Left renal cortex interstitium (tissue), 4 donors: ENCODE measurements at places on chromosomes 7 and 10.
A peak's percentile ranks its signal among the peaks of the same experiment; 100 is the strongest.

GRCh38 chr7:81075150-81075549 is 156.3 kb upstream of the SEMA3C start:
- no peak for DNase-seq

DNA sequence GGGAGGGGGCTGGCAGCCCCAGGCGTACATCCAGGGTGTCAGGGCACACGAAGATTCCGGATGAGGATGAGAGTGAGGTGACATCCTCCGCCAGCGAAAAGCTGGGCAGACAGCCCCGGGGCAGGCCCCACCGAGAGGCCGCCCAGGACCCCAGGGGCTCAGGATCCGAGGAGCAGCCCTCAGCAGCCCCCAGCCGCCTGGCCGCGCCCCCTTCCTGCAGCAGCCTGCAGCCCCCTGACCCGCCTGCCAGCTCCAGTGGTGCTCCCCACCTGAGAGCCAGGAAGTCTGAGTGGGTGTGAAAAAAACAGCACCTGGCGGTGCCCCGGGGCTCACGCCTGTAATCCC is 3.2 kb downstream of the GJD4 start:
- DNase-seq = no peak

DNA sequence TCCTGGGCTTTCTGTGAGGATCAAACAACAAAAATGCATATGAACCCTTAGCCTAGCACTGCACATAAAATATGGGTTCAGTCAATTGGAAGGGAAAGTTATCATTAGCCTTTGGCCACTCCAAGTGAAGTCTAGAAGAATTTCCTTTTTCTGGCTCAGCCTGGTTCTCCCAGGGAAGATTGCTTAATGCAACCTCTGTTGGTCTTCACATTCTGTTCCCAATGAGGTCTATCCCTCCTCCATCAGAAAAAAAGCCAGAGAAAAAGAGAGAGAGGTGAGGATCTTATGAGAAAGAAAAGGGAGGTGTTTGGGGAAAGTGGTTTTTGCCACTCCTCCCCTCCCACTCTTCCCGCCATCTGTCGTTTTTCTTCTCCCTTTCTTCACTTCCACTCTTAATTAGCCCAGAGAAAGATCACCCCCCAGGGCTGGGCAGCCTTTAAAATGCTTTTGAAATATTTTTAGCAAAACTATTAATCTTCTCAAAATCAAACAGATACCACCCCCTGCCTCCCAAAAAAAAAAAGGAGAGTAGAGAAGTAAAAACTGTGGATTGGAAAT is 31.1 kb downstream of the CPVL start:
- no peak for DNase-seq

DNA sequence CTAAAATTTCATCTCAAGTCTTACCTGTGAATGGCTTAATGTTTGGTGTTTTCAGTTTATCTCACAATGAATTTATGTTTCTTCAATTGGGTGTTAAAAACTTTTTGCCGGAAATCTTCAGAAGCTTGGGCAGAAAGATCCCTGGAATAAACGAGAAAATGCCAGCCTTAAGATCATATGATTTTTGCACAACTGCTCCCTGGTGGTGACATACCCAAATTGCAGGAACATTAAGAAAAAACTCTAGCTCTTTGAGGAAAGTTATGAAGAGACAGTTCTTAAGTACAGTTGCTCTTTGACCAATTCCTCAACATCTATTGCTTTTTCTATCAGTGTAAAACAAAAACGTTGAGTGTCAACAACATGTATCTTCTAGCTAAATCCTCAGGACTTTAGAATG is 48.2 kb upstream of the CREB5 start:
- no peak for DNase-seq

DNA sequence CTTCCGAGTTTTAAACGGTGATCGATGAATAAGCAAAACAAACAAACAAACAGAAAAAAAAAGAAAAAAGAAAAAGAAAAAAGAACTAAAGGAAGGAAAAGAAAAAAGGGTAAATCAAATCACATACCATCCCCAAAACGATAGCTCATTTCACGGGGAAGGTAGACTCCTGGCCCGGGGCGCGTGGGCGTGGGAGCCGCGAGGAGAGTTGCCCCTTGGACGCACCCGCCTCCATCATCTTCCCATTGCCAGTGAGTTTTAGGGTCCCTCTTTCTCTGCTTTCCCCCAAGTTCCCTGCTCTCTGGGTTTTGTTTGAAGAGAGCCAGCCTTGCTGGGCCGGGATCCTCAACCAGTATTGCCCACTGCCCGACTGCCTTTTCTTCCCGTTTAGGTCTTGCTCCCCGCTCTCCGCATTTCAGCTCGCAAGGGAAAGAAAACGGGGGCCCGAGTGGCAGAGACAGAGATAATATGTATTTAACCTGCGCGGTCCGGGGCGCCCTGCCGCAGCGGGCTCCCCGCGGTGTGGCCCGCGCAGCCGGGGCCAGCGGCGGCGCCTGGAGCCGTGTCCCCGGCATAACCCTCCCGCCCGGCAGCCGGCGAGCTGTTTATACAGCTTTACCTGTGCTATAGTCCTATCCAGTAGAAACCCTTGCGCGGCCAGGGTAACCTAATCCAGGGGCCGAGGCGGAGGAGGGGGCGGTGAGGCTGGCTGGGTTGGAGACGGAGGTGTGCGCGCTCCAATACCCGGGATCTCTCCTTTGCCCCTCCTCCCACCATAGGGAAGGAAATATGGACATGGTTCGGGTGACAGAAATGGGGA is 5.2 kb upstream of the GATA3 start:
- DNase-seq = no peak

GRCh38 chr10:123558651-123559050 is 107.5 kb upstream of the GPR26 start:
- no peak for DNase-seq

- DNase-seq = no peak
Observed at GRCh38 chr7:111282626-111283025, 191.7 kb downstream of the LRRN3 start.

GRCh38 chr7:116783666-116784318 is 78.6 kb upstream of the CAPZA2 start:
- DNase-seq = no peak

- DNase-seq = no peak
Observed at GRCh38 chr7:144908943-144909556, 73.2 kb upstream of the TPK1 start.

DNA sequence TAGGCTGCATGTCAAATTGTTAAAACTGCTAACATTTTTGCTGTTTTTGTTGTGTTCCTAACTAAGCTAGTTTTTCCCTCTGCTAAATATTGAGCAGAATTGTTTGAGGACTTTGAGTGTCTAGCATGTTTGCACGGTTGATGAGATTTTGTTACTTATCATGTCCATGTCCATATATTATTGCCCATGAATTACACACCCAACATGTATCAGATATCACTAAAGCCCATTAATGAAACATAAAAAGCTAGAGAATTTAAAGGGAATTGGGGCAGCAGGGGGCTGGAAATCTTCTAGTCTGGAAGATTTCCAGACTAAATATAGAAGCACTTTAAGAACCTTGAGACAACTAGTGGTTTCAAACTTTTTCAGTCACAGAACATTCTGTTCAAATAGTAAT is 197.7 kb downstream of the SNX10 start:
- DNase-seq = no peak

- no peak for DNase-seq
Observed at GRCh38 chr10:69883310-69884023, 81.8 kb downstream of the COL13A1 start.

GRCh38 chr7:68610701-68611100 is 987.6 kb upstream of the AUTS2 start:
- DNase-seq = peak; percentile 60

DNA sequence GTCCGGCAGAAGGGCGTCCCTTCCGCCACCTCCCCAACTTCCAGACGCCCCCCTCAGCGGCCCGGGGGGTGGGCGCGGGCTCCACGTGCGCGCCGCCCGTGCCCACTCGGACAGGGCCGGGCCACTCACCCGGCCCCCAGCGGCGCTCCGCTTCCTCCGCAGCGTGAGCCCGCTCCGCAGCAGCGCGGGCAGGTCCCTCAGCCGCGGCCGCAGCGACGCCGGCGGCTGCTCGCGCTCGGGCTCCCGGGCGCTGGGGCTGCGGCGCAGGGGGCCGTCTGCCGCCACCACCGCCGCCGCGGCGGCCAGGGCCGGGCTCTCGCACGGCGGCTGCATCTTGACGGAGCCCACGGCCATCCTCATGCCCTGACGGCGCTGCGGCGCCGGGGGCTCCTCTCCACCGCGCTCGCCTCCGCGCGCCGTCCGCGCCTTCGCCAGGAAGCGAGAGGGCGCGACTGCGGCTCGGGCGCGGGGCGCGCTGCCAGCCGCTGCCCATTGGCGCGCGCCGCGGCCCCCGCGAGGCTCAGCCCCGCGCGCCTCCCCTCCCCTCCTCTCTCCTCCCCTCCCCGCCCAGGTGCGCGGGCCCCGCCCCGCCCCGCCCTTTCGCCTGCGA is at the start of gene RAPGEF5:
TSS of gene RAPGEF5 (minus strand) at position 454 of the 610 bp plus-strand sequence. CDS start at position 360, 94 bp downstream.
- DNase-seq = no peak

- no peak for DNase-seq
Observed at GRCh38 chr10:101095550-101096213, 33.9 kb downstream of the KAZALD1 start.

GRCh38 chr7:1943326-1943725 is 273.2 kb downstream of the ELFN1 start:
- no peak for DNase-seq

GRCh38 chr10:59465088-59465487 is 102.7 kb upstream of the FAM13C start:
- peak; percentile 1 for DNase-seq

- no peak for DNase-seq
Observed at GRCh38 chr7:111312966-111313365, 222.0 kb downstream of the LRRN3 start.

DNA sequence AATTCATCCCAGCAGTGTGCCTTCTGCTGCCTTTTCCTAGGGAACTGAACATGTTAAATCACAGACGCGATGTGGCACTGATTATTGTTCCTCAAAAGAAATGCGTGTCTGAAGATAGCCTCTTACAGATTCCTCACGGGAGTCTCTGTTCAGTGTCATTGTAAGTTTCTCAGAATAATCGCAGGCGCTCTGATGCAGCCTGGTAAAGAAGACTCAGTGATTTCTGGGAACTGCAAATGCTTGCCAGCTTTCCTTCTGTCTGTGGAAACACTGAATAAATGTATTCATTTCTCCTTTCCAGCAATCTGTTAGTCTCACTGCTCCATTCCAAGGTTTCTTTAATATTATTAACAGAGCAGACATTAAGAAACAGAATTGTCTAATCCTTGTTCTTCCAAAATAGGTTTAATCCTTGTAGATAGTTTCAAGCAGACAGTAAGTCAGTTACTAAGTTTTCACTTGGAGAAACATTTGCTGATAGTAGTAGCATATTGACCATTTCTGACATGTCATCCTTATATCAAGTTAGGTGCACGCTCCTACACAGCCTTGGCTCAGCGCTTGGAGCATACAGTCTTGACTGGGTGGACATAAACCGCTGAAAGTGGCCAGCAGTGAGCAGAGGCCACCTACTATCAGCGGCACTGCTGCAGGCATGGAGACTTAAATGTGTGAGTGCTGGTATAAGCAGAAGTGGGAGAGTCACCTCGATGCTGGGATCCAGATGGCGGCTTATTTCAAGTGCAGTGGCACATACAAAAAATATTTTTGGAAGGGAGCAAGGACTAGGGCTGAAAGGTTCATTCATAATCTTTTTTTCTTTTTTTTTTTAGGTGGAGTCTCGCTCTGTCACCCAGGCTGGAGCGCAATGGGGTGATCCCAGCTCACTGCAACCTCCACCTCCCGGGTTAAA is 27.7 kb downstream of the MMRN2 start:
- DNase-seq = no peak

GRCh38 chr7:38052786-38053185 is 125.3 kb upstream of the STARD3NL start:
- no peak for DNase-seq

- DNase-seq = no peak
Observed at GRCh38 chr7:131602304-131602993, 46.0 kb upstream of the PODXL start.

- no peak for DNase-seq
Observed at GRCh38 chr7:1812509-1813393, 142.7 kb downstream of the ELFN1 start.

- DNase-seq = no peak
Observed at GRCh38 chr7:71300603-71301002, 168.7 kb downstream of the GALNT17 start.

- no peak for DNase-seq
Observed at GRCh38 chr10:99535764-99536337, 3.1 kb downstream of the NKX2-3 start.

GRCh38 chr10:29026065-29026797 is 262.6 kb upstream of the LYZL1 start:
- DNase-seq = no peak

DNA sequence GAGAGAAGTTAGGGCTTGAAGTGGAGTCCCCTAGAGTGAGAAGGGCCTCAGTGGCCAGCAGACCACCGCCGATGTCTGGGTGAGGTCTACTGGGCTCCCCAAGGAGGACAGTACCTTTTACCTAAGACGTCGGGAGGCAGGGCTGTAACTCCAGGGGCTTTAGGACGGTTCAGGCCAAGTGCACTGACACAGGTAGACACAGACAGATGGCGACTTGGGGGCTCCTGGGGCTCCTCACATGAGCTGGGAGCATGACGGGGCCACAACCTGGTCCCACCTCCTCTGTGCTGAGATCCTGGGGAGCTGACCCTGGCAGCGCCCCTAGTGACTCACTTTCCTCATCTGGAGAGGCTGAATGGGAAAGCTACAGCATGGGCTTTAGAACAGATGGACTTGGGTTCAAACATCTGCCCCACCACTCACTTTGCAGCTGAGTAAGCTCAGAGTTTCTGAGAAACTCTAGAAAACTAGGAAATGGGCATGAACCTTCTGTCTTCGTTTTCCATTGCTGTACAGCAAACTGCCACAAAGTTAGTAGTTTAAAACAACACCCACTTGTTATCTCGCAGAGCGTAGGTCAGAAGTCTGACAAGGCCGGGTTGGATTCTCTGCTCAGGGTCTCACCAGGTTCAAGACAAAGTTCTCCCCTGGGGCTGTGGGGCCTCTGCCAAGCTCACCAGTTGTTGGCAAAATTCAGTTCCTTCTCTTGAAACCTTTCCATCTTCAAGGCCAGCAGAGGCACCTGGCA is 4.7 kb upstream of the COMTD1 start:
- DNase-seq = no peak

- DNase-seq = no peak
Observed at GRCh38 chr10:28677888-28678686, 766 bp downstream of the BAMBI start.

GRCh38 chr10:129725482-129725881 is 238.6 kb downstream of the EBF3 start:
- DNase-seq = no peak
